Heart left ventricle (tissue), 16 donors: ENCODE measurements at places on chromosomes 16 and 17.

GRCh38 chr16:27455700-27456099 lies 53.7 kb downstream of the IL21R start:
- DNase-seq, result no peak

GRCh38 chr17:17131839-17132238 lies 74.3 kb downstream of the PLD6 start:
- no peak for DNase-seq

DNA sequence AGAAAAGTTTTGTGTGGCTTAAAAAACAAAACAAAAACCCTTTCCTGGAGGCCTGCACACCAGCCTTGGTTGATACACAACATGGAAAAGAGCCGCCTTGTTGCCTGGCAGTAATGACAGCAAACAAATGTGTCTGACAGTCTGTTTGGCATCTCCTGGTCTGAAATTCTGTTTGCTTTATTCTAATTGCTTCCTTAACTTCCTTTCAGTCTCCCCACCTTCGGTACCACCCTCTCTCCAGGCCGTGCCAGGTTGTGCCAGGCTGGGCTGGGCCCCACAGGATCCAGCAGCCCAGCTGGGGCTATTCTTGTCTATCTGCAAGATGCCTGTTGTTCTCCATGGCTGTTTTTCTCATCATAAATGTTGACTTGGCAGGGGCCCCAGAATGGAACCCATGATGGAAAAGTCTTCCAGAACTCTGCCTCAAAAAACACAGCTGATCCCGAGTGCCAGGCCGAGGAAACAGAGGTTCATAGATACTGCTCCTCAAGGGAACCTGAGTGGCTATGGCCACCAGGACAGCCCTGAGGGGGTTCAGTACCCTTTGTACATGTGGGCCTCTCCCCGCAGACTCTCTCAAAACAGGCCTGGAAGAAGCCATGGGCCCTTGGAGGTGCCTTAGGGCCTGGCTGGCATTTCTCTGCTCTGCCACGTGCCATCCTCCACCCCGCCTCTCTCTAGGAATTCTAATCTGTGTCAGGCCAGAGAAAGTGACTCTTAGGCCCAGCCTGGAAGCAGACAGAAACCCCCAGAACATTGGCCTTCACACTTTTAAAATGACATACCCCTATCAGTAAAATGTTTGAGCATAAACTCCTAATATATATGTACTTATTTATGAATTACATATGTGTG lies 50.5 kb downstream of the YPEL2 start:
- peak; percentile 76 for DNase-seq

GRCh38 chr17:81917565-81918332 lies at the start of gene SIRT7:
Gene SIRT7, minus strand, starts transcription at chr17:81918176. Its CDS starts 45 bp downstream, at chr17:81918131.
- peak; percentile 72 for DNase-seq

- no peak for DNase-seq
Observed at GRCh38 chr17:79216826-79217225, 142.2 kb downstream of the ENGASE start.

- no peak for DNase-seq
Observed at GRCh38 chr16:88508376-88508867, 55.3 kb downstream of the ZFPM1 start.

DNA sequence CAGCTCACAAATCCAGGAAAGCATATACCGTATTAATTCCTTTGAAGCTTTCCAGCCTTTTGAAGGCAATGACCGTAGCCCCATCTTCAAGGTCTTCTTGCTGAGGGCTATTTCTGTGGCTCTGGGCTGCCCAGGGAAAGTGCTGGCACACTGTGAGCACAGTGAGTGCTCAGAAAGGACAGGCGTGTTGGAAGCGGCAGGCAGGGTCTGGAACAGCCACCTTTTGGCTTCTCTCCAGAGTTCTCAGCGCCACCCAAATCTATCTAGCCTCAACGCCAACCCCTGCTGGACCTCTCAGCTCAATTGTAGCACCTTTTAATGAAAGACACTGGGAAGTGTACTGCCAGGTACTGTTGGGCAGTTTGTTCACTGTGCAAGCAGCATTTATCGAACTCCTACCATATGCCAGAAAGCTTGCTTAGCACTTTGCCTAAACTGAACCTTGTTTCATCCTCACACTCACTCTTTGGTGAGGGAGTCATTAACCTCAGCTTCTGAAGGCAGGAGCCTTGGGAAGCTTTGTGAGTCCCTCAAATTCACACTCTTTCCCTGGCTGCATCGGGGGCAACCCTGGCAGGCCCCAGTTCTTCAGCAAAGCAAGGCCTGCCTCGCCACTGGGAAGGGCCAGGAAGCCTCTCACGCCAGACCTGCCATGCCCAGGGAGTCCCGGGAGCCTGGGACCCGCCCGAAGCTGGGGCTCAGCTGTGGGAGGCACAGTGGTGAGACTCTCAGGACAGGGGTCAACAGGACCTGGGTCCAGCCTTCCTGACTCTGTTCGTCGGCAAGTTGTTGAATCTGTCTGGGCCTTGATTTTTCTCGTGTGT lies 13.5 kb upstream of the CIBAR2 start:
- peak; percentile 64 for DNase-seq

- no peak for DNase-seq
Observed at GRCh38 chr17:72240333-72240732, 119.5 kb downstream of the SOX9 start.

GRCh38 chr17:79822583-79823124 lies 16.6 kb downstream of the CBX4 start:
- DNase-seq, result no peak

GRCh38 chr16:81137754-81138153 lies 41.6 kb upstream of the GCSH start:
- DNase-seq, result no peak

DNA sequence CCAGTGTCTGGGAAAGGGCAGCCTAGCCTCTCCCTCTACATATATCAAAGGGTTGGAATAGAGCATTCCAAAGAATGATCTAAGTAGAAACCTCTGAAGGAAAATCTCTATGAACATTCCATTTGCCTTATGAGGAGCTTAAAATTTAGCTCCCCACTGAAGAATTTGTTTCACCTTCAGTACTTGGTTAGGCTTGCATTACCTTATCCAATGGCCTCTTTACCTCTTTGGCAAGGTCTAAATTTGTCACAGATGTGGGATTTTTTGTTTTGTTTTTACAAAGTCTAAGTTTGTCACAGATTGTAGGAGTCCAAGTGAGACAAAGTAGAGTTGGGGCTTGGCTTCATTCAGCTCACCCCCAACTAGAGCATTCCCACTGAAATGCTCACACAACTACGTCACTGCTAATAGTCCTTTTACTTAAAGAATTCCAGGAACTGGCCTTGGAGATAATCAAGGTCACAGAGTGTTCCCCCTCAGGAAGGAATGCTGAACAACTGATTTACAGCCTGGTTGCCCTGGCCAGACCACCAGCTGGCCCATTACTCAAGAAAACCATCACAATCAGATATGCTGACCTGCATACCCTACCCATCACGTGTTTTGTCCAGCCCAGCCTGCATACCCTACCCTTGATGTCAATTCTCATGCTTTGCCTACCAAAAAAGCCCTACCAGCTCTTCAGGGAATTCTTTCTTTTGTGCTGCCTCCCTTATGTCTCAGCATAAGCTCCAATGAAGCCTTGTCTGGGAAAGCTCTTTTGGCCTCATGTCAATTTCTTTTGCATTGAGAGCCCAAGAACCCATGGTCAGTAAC lies 26.5 kb upstream of the PPM1D start:
- no peak for DNase-seq

GRCh38 chr16:57146735-57147134 lies 39.1 kb downstream of the PSME3IP1 start:
- DNase-seq, result no peak

GRCh38 chr17:81576621-81577277 lies 24.6 kb upstream of the FAAP100 start:
- DNase-seq, result no peak

GRCh38 chr17:2250140-2251095 lies 53.2 kb downstream of the SMG6 start:
- DNase-seq, result no peak

GRCh38 chr16:67872631-67873434 lies at the start of gene EDC4:
Gene EDC4, plus strand, starts transcription at chr16:67873052. Its CDS starts 210 bp downstream, at chr16:67873262.
- DNase-seq, result peak; percentile 93

- no peak for DNase-seq
Observed at GRCh38 chr17:34711646-34712045, 132.3 kb downstream of the TMEM132E start.

DNA sequence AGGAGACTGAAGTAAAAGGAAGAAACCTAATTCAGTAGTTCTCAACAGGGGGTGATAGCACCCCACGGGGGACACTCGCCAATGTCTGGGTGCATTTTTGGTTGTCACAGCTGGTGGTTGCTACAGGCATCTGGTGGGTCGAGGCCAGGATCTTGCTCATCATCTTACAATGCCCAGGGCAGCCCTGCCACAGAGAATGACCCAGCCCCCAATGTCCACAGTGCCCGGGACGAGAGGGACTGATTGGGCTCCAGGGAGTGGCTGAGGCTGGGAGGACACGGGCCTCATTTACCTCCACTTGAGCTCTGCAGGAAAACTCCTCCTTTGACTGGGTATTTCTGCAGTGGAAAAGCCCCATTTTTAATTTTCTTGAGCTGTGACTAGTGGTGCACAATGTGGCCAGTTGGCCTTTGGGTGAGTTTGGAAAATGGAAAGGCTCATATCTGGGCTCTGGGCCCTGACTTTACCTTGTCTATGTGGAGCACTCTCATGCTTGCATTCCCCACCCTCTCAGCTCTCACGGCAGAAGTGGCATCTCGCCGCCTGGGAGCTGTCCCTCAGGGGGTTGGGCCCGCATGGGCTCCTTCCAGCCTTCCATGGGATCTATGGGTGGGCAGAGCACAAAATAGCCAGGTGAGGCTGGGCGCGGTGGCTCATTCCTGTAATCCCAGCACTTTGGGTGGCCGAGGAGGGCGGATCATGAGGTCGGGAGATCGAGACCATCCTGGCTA lies 37.7 kb upstream of the IRF8 start:
- DNase-seq, result no peak

GRCh38 chr16:27230562-27231001 lies 27.3 kb downstream of the KDM8 start:
- no peak for DNase-seq

DNA sequence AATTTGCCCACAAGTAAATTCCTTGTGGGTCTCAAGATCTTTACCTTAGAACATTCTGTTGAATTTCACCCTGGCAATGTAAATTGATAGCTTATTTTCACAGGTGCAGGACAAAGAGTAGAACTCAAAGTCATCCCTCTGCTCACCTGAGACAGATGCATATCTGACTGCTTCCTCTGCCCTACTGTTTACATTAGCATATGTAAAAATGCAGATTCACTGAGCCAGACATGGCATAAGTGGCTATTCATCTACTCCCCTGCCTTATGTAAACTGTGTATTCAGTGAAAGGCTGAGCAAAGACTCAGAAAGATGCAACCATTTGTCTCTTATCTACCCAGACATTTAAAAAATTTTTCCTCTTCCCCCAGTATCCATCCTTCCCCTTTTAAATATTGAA lies 22.3 kb upstream of the MILR1 start:
- no peak for DNase-seq

DNA sequence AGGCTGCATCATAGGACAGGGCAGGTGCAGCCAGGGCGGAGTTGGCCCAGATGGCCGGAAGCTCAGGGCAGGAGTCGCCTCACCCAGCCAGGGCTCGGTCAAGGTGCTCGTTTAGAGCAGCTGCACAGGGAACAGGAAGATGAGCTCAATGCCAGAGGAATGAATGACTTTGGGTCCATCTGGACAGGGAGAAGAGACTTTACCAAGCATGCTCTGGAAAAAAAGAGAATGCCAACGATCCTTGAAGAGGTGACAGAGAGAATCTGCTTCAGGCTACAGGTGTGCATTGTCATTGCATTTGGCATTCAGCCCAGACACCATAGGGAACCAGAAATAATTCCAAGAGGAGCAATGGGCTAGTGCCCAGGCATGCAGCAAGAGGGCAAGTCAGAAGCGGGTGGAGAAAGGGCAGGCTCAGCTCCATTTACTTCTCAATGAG lies 6.7 kb upstream of the MPP3 start:
- DNase-seq, result no peak

DNA sequence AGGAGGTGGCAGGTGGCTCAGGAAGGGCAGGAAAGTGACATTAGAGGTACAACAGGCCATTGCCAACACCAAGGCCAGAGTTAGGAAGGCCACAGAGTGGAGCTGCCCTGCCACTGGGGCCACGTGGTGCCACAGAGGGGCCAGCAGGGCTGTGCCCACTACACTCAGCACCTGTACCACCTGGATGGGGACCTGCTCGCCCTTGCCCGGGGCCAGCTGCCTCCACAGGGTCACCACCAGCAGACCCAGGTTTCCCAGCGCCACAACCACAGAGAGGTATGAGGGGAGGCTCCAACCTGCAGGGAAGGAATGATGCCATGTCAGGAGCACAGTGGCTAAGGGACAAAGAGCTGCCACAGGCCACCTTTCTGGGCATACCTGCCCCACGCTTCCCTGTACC lies 1.2 kb downstream of the SLC52A1 start:
- DNase-seq, result no peak

- DNase-seq, result no peak
Observed at GRCh38 chr16:85986931-85987749, 88.2 kb downstream of the IRF8 start.

DNA sequence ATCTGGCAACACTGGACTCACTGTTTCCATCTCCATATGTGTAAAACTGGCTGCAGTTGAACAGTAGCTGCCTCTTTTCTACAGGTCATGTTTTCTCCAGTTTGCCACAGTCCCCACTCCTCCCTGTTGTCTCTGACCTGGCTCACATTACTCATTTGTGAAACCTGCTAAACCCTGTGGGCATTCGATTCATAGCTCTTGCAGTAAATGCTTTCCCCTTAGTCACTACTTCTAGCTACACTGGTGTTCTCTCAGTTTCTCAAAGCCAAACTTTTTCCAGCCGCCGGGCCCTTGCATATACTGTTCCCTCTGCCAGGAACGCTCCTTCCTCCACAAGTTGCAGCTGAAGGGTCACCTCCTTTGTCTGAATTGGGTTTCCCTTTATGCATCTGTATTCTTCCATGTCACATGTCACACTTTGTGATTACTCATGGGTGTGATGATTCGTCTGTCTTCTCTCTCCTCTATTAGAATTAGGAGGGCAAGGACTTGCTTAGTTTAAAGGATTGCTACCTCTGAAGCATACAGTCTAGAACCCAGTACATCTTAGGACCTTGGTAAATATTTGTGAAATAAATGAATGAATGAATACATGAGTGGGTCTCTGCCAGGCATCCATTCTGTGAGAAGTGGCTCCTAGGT lies 15.0 kb upstream of the MT4 start:
- no peak for DNase-seq

GRCh38 chr16:78745108-78746019 lies 645.9 kb downstream of the WWOX start:
- DNase-seq, result no peak

GRCh38 chr16:1712791-1713261 lies 6.8 kb downstream of the MAPK8IP3 start:
- no peak for DNase-seq

- DNase-seq, result no peak
Observed at GRCh38 chr17:82663381-82664275, 15.4 kb upstream of the WDR45B start.

- no peak for DNase-seq
Observed at GRCh38 chr16:84763629-84764028, 56.2 kb upstream of the CRISPLD2 start.

- DNase-seq, result no peak
Observed at GRCh38 chr16:7209598-7209997, 123.0 kb upstream of the RBFOX1 start.

GRCh38 chr16:3949946-3950342 lies 69.4 kb upstream of the CREBBP start:
- no peak for DNase-seq
